Central memory CD4-positive, alpha-beta T cell (primary cell): ENCODE measurements at places on chromosomes 13 and 19.

GRCh38 chr13:100493418-100493817, 95.2 kb downstream of the GGACT start:
- no peak for DNase-seq

DNA sequence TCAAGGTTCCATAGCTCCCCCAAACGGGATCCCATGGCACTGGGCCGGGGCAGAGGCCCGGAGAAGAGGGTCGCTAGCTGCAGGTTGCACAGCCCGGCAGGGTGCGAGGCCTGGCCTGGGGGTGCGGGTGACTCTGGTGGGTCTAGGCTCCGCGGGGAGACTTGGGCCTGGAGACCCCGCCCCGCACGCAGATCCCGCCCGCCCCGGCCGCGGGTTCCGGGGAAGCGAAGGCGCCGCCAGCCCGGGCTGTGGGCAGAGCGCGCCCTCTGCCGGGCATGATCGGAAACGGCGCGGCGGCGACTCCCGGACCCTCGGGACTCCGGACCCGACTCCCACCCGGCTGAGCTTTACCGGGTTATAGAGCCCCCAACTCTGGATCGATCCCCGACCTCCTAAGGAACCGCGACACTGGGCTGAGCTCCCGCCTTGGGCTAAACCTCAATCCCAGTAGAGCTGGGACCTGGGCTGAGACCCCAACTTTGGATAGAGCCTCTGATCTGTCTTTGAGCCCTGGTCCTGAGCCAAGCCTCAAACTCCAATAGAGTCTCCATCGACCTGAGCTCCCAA, 3.1 kb upstream of the TNFAIP8L1 start:
- peak; percentile 63 for DNase-seq

DNA sequence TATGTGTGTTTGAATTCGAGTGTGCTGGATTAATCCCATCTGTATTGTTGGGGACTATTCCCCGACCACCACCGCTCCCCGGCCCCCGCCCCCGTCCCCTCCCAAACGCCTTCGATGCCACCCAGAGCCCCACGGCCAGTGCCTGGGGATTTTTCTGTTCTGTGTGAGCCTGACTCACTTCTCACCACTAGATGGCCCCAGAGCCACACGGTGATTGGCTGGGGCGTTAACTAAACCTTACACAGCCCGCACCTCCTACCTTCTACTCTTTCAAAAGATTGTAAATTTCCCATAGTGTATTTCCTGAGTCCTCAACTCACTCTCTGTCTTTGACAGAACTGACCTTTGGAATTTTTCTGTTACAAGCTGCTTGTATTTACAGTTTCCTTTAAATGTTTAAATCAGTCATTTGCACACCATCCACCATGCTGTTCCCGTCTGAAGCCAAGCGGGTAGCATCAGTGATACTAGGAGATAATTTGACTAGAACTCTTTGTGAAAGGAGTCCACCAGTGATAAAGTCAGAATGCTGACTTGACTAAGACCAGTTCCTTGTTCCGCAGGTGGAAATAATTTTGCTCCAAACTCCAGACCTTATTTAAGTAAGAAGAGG, 61.4 kb downstream of the RFX2 start:
- DNase-seq, result peak; percentile 70

DNA sequence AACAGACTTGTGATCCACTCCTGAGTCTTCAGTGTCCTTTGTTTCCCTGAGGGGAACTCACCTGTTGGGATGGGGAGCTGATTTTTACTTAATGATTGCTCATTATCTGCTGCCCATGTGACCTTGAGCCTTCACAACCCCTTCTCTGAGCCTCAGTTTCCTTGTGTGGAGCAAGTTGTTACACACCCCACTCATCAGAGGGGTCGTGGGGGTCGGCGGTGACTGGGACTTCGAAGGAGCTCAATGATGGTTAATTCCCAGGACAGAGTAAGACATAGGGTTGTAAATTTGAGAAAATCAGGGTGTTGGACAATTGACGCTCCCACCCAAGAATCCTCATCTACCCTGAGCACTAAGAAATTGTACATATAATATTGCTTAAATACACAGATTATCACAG, 13.5 kb downstream of the LILRA5 start:
- DNase-seq, result no peak

- DNase-seq, result no peak
Measured at GRCh38 chr19:30116984-30117555, 175.0 kb downstream of the URI1 start.

DNA sequence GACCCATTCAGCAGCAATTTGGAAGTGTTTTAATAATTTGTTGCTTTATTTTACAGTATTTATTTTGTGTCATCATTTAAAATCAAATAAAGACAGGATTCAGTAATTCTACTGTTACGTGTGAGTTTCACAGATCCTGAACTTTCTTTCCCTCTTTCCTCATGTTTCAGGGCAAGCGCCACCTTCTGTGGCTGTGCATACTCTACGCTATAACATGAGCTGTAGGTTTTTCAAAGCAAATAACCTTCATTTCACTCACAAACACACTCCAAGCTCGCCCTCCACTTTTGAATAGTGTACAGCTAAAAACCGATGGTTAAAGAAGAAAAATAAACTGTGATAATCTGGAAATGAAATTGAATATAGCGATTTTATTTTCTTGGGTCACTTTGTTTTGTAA, 753.3 kb downstream of the OLFM4 start:
- no peak for DNase-seq

DNA sequence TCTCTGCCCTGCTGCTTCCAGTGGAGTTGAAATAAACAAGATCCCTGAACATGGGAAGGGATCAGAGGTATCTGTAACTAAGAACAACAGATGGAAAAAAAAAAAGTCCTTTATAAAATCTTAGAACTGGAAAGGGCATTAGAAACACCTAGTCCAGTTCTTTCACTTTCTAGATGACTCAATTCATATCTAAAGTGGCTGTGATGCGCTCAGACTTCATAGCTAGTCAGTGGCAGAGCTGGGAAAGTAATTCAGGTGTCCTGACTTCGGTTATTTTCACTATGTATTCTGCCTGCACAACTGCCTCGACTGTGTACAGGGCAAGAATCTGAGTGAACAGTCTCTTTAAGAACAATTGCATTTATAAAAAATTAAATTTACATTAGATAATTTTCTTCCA, 151.8 kb upstream of the TMTC4 start:
- DNase-seq, result no peak

DNA sequence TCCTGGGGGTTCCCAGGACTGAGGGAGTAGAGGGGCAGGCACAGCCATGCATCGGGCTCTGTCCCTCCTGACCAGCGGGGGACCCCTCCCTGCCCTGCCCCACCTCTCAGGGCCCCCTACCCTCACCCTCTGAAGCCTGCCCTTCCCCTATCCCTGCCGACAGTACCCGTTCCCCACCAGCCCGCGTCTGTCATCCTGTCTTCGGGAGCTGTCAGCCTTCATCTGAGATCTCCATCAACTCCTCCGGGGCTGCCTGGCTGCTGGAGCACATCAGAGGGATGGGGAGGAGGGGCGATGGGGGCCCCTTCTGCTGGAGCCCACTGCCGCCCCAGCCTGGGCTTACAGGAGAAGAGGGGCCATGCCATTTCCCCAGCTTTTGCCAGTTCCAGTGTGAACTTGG, 6.2 kb upstream of the SHD start:
- no peak for DNase-seq

- no peak for DNase-seq
Measured at GRCh38 chr13:102325321-102325720, 76.5 kb downstream of the FGF14 start.

DNA sequence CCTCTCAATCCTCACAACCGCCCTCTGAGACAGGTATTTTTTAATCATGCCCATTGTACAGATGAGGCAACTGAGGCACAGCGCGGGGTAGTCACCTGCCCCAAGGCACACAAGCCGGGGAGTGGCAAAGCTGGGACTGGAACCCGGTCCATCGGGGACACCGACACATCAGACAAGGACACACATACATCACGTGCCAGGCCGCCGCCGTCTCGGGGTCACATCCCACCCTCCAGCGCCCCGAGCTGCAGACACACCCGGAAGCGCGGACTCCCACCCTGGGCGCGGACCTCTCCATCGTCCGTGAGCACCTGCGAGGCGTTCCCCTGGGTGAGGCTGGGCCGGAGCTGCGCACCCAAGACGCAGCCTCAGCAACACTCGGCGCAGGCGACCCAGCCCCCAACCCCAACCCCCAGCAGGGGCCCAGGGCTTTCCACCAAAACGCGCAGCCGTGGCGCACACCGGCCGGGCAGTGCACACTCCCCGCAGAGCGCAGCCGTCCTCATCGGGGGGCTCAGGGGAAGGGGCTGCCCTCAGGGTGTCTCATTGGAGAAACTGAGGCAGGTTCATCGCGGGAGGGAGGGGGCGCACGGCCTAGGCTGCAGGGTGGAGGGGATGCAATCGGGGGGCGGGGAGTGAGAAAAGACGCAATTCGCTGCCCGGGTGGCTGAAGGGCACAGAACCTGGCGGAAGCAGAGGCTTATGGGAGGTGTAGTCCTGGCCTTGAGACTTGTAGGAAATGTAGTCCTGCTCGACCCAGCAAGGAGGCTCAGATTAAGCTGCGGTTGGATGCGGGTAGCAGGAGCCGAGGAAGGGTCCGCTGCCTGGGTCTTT, 1.9 kb upstream of the LMTK3 start:
- peak; percentile 68 for DNase-seq

DNA sequence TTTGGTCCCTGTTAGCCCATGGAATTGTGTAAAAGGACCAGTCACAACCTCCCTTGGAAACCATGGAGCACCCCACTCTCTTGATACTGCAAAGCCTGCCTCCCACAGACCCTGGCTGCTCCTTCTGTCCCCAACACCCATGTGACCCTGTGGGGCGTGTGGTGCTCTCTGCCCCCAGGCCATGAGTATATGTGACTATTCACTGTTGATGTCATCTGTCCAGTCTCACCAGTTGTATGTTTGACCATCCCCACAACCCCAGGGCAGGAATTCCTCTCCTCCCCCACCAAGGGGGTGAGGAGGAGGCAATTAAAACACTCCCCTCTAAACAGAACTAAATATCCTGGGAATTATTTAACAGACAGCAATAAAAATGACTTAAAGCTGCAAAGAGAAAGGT, 35.2 kb downstream of the KCTD15 start:
- no peak for DNase-seq

DNA sequence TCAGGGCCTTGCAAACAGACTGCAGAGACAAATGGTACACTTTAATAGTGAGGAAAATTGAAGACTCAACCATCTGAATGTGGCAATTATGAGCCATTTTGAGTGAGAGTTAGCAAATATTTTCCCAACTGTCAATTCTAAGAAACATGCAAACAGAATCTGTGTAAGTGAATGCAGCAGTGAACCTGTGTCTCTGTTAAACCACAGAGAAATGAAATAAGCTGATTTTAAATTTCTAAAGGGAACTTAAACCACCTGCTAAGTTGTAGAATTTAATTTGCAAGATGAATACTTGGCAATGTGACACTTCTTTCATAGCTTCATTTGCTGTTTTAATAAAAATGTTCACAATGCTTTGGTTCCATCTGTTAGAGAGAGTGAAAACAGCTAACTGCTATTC, 42.0 kb upstream of the TDRD3 start:
- no peak for DNase-seq

DNA sequence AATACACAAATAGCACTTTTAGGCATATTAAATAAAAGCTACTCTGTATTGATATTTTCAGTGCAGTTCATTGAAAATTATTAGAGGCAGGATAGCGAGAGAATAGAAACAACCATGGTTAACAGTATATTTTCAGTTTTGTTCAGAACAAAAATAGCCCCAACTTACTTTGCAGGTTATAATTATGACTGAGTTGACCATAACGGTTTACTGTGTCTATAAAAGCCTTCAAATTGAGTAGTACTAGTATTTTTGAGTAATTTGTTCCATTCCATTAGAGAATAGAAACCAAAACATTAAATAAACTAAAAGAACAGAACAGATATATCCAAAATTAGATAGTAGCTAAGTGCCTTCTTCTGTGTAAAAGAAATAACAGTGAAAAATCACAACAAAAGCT, 1108.4 kb upstream of the PCDH20 start:
- DNase-seq, result no peak

- no peak for DNase-seq
Measured at GRCh38 chr13:37797631-37798030, 71.9 kb downstream of the TRPC4 start.

DNA sequence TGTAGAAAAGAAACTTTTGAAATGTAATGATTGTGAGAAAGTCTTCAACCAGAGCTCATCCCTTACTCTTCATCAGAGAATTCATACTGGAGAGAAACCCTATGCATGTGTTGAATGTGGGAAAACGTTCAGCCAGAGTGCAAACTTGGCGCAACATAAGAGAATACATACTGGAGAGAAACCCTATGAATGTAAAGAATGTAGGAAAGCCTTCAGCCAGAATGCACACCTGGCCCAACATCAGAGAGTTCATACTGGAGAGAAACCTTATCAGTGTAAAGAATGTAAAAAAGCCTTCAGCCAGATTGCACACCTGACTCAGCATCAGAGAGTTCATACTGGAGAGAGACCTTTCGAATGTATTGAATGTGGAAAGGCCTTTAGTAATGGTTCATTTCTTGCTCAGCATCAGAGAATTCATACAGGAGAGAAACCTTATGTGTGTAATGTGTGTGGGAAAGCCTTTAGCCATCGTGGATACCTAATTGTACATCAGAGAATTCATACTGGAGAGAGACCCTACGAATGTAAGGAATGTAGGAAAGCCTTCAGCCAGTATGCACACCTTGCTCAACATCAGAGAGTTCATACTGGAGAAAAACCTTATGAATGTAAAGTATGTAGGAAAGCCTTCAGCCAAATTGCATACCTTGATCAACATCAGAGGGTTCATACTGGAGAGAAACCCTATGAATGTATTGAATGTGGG, 19.3 kb downstream of the ZNF583 start:
- DNase-seq, result no peak

DNA sequence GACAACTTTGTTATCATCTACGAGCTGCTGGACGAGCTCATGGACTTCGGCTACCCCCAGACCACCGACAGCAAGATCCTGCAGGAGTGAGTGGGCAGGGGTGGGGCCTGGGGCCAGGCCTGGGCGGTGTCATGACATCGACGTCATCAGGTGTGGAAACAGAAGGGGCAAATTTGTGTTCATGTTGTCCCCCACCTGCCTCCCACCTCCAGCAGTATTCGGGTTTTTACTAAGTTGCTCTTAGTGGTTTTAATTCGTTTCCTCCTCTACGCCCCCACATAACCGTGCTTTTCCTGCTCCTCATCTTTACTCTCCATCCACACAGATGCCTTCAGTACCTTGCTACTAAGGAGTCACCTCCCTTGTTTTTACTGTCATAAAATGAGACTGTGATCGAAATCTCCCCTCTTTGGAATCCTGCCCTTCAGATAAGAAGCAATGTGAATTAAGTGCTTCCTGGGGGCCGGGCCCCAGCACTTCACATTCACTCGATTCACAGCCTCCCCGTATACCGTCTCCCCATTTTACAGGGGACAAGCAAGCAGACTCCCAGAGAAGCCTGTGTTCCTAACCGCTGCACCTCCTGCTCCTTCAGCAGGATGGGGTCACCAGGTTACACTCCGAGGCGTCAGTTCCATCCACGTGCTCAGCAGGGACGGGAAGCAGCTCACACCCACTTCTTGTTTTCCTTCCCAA, 10.5 kb downstream of the AP1M1 start:
- DNase-seq, result no peak

GRCh38 chr13:82221621-82222020, 1660.7 kb downstream of the SLITRK1 start:
- no peak for DNase-seq
